ENCODE measurements at places on chromosomes 4 and X.
A peak's percentile ranks its signal among the peaks of the same experiment; 100 is the strongest.

GRCh38 chr4:177237291-177237690 is 72.4 kb upstream of the NEIL3 start:
- no peak for DNase-seq

- no peak for DNase-seq
Measured at GRCh38 chrX:78357342-78358055, 30.1 kb upstream of the CYSLTR1 start.

DNA sequence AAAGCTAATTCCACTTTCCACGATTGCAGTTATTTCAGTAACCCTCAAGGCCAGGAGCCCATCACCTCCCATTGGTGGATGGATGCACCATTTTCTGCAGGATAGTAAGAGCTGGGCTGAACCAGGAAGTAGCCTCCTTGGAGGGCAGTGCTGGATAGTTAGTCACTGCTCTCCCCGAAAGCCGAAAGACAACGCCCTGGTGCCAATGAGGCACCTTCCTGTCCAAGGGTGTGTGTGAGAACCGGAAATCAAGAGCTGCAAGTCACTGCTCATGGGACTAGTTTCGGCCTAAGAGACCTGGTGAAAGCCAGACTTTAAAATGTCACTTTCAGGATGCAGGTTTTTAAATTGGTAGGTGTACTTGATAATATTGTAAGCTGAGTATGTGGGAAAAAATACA is 203.8 kb upstream of the HS3ST1 start:
- peak; percentile 63 for DNase-seq

DNA sequence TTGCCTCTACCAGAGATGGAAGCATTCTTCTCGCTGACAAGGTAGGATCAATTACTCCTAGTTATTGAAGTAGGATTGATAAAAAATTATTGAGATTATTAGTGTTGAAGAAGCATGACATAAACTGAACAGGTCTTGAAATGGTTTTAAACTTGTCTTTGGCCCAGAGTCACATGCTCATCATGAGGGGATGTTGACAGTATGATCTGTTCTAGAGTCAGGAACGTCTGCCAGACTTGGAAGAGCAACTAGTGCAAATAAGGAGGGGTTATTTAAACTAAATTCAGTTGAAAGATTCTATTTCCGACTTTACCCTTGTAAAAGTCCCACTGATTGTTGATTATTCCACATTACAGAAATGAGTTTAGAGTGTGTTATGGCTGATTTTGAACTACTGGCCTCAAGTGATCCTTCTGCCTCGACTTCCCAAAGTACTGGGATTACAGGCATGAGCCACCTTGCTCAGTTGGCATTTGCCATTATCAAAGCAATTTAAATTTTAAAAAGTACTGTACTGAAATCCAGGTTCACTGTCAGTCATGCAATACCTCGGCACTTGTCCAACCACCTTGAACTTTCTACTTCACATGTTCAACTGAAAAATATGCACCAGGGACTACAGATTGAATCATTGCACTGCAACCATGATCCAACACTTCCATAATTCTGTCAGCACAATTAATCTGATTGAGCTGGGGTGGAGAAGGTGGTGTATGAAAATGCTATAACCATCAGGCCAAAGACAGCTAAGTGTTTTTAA is 19.7 kb downstream of the FABP2 start:
- DNase-seq = no peak

GRCh38 chr4:56979421-56980072 is 851 bp downstream of the POLR2B start:
- DNase-seq = peak; percentile 19

DNA sequence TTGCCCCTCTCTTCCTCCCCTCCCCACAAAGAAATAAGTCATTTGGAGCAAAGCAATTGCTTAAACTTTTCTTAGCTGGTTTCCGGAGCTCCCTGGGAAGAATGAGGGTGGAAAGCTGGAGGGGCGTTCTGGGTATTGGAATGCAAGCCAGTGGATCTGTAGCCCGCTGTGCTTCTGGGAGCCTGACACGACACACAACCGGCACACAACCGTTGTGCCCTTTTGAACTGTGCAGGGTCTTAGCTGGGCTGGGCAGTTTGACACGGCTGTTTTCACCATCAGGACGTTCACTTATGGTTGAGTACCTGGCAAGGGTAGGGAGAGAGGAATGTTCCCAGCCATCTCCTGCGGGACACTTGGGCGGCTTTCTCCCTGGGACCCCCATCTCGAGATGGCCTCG is 38.3 kb downstream of the SHROOM2 start:
- no peak for DNase-seq

GRCh38 chr4:2487632-2488031 is 18.7 kb downstream of the RNF4 start:
- no peak for DNase-seq

DNA sequence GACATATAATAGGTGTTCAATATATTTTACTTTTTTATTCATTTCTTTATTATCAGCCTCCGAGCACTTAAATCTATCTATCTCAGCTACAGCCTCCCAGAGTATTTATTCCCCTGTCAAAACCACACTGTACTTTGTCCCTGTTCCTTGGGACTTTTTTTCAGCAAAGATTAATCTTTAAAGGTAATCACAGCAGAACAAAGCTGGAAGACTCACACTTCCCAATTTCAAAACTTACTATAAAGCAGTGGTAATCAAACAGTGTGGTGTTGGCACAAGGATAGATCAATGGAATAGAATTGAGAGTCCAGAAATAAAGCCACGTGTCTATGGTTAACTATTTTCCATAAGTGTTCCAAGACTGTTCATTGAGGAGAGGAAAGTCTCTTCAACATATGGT is 59.7 kb downstream of the KLHL13 start:
- DNase-seq = no peak

DNA sequence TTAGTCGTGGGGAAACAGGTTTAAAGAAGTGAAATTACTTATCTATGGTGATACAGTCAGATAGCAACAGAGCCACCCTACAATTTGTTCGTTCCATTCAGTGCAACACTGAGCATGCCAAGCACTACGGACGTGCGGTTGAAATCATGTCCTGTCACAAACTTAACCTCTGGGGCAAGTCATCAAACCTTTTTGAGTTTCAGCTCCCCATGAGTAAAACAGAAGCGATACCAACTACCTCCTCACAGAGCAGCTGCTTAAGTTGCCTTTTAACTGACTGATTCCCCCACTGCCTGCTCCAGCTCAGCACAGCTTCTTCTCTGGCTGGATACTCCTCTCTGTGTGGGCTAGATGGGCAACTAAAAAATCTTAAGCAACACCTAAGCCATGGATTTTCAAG is 36.0 kb downstream of the LHFPL1 start:
- DNase-seq = no peak

DNA sequence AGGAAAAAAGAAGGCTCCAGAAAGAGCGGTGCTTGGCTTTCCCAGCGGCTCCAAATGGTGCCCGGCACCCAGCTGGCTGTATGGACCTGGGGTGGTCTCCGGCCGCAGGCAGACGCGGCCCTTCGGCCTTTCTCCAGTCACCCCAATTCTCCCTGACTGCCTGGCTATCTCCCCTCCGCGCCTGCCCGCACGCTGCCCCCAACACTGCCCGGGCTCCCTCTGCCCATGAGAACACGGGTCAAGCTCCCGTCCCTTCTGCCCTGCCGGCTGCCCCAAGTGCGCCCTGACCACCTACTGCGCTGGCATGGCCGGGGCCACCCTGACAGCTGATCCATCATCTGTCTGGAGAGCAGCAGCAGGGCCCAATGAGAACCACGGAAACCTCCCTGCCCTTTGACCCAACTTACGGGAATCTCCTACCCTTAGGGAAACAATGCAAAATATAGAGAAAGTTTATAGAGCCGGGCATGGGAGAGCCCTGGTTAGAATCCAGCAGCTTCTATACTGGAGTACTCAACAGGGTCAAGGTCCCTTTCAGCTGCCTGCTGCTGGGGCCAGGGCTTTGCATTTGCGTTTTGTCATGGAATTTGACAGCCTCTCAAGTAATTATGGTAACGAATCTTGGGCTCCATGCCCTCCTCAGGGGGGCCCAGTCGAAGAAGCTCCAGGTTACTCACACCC is 1.2 kb upstream of the FAM3A start:
- no peak for DNase-seq

- peak; percentile 27 for DNase-seq
Measured at GRCh38 chr4:126899331-126899801, 733.4 kb upstream of the INTU start.

- no peak for DNase-seq
Measured at GRCh38 chr4:162700815-162701361, 465.8 kb downstream of the NAF1 start.

DNA sequence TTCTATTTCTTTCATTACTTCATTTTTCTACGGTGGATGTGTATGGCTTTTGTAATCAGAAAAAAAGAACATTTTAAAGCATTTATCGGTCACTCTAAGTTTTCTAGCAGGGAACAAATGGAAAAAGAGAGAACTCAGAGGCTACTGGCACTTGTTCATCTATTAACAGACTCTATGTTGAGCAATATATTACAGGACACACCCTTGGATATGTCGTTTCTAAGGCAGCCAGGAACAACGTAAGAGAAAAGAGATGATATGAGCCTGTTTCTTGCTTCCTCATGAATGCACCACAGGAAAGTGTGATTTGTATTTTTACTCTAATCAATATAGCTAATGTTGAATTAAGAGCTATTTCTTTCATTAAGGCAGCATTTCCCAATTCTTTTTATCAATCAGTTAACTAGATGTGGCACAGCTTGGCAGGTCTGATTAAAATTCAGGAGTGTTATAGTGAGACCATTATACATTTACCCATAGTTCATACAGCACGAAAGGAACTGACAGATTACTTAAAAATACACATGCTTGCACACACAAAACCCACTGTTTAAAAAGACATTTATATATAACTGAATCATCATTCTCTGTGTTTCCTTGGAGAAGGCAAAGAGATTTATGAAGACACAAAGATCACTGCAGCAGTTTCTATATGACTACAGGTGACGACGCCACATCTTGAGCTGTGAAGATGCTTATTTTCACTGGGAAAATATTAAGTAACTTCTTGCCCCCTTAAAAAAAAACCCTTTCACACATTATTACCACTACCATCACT is 13.0 kb downstream of the RAB9B start:
- no peak for DNase-seq

- no peak for DNase-seq
Measured at GRCh38 chr4:79964400-79965211, 108.4 kb downstream of the ANTXR2 start.

DNA sequence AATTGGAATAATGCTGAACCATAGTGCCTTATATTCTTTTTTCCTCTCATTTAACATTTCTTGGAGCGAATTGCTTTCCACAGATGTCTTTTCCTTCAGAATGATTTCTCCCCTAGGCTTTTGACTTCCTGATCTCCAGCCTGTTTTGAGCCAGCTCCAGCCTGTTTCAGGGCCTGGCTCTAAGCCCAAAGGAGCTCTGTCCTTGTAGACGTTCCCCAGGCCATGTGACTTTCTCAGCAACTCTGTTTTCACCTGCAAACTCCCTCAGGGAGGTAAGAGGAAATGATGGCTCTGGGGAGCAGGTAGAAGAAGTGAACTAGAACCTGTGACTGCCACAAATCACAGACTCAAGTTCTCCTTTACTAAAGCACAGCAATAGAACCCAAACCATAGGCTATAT is 89.1 kb downstream of the AKAP4 start:
- DNase-seq = no peak

DNA sequence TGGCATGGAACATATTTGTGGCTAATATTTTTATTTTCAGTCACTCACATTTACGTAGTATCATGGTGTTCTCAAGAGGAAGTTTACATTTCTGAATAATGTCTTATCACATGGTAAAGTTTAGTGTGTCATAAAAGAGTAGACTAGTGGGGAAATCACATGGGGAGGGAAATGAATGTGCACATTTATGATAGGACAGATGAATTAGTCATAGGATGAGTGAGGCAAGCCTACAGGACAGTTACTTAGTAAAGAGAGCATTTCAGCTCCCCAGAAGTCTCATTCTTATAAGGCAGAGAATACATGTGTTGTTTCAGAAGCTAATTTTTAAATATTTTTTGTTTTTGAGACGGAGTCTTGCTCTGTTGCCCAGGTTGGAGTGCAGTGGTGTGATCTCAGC is 6.2 kb downstream of the GK start:
- peak; percentile 48 for DNase-seq

DNA sequence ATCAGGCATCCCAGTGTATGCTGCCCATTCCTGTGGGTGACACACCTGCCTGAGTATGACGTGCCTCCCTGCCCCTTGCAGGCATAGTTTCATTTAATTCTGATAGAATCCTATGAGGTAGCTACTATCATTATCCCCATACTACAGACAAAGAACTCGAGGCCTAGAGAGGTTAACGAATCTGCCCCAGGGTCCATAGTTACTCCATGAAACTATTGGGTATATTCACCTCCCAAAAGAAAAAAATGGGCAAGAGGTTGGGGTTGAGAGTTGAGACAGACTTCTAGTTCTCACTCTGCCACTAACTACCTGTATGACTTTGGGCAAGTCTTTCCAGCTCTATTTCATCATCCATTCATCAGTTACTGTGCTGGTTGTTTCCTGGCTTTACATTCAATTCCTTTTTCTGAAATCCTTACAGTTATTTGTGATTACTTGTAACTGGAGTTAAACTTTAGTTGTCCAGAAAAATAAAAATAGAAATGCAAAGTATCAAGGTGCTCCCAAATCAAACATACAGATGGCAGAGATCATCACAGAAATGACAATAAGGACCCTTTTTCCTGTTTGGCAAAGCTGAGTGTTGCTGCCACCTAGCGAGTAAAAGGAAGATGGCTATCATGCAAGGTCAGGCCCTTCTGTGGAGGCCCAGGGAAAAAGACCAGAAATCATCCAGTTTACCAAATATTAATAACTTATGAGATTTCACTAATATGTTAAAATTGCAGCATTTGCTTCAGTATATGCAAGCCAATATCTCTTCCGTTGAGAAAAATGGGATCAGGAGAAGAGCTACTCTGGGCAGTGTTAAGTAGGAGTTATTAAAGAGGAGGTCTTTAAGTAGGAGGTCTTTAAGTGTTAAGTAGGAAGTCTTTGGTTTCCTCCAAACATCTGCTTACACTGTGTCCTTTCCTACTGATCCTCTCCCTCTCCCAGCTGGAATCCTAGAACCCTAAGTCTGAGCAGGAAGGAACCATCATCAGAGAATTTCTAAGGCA is 17.1 kb upstream of the MAP7D3 start:
- no peak for DNase-seq

- no peak for DNase-seq
Measured at GRCh38 chr4:9933184-9933583, 88.1 kb downstream of the SLC2A9 start.

DNA sequence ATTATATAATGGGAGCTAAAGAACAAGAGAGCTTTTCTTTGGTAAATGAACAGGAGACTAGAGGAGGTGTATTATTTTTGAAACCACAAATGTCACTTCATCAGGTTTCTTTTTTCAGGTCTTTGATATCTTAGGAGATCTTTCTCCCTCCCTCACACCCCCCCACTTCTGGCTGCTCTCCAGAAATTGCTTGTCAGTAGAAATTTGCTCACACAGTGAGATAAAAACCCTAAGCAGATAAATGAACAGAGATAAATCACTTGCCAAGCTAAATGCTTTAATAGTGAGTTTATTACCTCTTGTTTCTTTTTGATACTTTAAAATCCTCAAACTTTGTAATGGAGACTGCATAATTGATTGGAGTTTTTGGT is 421.2 kb upstream of the TENM3 start:
- no peak for DNase-seq

DNA sequence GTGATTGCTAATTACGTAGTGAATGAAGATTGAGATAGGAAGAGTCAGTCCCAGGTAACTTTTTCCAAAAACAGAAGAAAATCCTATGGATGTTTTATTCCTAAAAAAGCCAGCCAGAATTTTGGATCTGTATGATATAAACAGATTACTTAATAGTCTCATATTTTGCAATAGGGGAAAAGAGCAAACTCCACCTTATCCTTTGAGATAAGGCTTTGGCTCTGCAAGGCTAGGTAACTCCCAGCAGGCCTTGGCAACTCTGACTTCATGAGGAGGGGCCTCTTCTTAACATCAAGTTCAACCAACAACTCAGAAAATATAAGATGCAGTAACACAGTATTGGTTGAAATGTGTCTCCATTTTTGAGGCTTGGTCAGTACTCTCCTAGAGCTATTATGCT is 98.7 kb upstream of the SLC4A4 start:
- no peak for DNase-seq
